AG04449 (cell line): ENCODE measurements at places on chromosomes 11 and 22.

- no peak for DNase-seq
These were observed 6.4 kb upstream of the C11orf96 start for GRCh38 chr11:43936076-43936475.

- DNase-seq: no peak
These were observed 612 bp downstream of the IGF2 start for GRCh38 chr11:2138431-2139122.

GRCh38 chr11:13880634-13881033 lies 81.9 kb upstream of the SPON1 start:
- DNase-seq: no peak

DNA sequence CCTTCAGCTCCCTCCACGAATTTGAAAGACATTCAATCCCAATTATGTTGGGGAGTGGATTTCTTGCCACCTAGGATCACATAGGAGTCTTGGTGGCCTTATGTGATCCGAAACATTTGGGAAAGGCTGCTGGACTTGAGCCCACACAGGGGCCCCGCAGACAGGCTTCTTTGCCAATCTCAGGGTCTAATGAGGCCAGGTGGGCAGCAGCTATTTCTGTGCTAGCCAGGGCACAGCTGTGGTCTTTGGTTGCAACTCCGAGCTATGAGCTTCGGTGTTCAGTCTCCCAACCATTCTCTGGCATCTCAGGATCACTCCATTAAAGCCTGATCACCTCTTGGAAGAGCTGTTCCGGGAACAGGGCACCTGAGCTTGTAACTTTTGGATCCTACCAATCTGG lies 84.4 kb downstream of the TP53I11 start:
- no peak for DNase-seq

GRCh38 chr11:61141601-61142028 lies 19.6 kb downstream of the VPS37C start:
- DNase-seq: no peak
